ENCODE measurements at places on chromosomes 6 and 20.

DNA sequence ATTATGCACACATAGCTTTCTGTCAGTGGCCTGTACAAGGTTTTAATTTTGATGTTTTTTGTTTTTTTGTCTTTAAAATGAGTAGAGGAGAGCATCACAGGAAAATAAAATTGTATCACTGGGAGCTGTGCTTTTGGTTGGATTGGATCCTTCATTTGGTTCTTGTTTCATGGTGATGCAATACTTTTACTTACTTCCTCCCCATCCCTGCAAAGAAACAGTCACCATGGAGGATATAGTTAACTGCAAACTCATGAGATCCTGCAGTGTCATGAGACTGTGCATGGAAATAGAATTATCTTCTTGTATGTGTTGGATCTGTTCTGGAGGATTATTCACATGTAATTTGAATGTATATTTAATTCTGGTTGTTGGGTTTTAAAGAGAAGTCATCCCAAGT is 122.3 kb downstream of the JARID2 start:
- no peak for DNase-seq

GRCh38 chr6:52420668-52421358 is 671 bp downstream of the EFHC1 start:
- no peak for DNase-seq

DNA sequence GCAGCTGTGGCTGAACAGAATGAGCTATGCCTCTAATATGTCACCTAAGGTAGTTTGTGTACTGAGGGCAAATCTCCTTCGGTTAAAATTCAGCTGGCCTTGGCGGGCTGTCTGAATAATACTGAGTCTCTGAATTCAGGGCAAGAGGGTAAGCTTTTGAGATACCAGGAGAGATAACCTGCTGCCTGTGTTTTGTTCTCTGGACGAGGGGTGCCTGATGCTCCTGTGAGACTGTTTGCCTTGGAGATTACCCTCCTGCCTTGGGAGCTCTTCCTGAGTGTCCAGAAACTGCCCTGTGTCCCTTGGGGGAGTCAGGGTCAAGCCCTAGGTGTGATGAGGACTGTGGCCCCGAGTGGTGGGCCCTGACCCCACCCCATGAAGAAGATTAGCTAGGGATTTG is 282.9 kb downstream of the KIF16B start:
- no peak for DNase-seq

DNA sequence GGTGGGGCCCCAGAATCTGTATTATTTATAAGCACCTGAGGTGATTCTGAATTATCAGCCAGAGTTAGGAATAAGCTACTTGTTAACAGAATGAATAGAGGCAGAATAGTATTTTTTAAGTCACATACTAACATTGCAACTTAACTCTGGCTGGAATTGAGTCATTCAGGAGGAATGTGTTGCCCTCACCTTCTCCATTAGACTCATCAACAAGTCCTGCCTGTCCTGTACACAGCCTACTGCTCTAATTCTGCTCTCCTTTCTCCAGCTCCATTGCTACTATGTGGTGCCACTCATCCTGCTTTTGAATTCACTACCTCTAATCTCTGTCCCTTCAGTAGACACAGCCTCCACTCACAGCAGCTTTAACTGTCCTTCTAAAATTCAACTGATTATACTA is 669.4 kb downstream of the DHX35 start:
- DNase-seq, result no peak

DNA sequence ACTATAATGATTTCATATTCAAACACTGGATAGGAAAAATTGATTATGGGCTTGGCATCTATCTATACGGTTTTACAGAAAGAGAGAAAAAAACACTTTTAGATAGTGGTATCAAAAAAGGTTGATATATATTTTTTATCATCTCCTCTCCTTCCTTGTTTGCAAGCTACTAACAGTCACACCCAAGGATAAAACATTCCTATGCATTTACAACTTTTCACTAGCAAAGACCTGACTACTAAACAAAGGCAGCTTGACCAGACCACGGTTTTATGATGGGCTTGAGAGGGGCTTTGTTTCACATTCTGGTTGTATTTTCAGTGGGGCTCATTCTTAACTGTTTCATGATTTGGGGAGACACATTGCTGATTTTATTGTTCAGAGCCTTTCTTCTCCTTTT is 477.6 kb upstream of the CITED2 start:
- DNase-seq, result no peak

DNA sequence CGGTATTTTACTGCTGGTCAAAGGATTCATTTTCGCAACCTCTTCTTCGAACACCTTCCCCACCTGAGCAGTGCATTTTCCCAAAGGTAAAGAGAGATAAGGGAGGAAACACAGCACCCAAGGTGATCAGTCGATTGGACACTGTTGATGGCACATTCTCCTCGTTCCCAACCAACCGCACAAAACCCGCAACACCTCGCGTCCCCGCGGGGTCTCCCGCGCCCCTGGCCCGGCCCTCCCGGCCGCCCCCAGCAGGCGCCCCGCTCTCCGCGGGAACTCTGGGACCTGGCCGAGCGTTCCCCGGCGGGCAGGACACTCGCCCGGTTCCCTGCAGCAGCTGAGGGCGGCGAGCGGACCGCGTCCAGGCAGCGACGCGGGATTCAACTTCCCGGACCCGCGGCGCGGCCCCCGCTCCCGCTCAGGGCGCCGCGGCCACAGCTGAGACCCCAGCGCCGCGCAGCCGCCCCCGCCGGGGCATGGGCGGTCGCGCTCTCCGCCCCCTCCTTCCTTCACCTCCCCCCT is 506 bp downstream of the RGS17 start:
- DNase-seq, result no peak

GRCh38 chr6:2054516-2055067 is 190.8 kb downstream of the GMDS start:
- DNase-seq, result no peak

- no peak for DNase-seq
Observed at GRCh38 chr6:35642471-35643161, 46.1 kb downstream of the FKBP5 start.
